ENCODE measurements at places on chromosomes 12 and 14.

GRCh38 chr14:21066882-21067502 lies 3.1 kb upstream of the ARHGEF40 start:
- no peak for DNase-seq

DNA sequence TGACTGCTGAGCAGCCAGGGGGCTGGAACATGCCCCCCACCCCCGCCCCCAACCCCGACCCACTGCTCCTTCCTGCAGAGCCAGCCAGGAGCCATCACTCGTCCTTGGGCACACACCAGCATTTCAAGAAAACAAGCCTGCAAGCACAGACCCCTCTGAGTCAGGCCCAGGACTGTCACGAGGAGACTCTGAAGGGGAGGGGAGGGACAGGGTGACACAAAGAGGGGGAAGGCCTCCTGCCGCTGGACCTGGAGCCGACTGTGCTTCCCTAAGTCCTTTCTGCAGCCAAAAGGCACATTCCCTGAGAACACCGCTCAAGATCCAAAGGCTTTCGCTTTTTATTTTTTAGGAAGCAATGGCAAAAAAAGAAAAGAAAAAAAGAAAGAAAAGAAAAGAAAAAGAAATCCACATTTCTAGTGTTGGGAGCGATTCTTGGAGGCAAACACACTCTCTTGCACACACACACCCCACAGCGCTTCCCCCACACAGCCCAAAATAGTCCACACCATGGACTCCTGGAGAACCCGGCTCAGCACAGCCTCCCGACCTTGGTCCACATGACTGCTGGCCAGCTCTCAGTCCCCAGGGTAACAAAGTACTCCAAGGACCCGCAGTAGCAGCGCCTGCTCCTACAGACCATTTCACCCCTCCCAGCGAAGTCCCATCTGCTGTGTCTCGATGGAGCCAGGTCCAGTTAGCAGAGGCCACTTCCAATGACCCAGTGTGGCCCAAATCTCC lies 101.7 kb downstream of the DPF3 start:
- no peak for DNase-seq

DNA sequence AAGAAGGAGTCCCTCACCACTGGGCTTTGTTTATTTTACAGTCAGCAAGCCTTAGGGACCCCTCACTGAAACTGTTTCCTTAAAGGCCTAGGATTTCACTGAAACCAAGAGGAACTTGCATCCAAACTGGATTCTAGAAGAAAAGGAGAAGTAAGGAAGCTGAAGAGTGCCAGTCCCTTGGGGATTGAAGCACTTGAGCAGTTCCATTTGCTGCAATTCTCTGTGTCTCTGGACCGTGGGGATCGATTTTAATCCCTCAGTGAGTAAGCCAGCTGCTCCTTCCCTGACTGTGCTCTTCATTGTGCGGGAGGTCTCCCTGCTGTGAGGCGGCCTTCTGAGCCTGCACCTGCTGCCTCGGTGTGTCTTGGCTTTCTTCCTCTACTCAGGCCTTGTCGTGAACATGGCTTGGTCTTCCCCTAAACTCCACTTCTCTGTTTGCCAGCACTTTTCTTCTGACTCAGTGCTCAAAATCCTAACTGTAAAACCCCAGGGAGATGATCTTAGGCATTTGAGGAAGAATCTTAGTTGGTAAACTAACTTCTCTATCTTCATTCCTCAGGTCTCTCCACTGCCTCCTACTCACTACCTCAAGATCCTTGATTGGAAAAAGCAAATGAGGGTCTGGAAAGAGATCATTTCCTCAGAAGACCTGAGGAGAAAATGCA lies 132.6 kb downstream of the SLC38A6 start:
- no peak for DNase-seq

- peak; percentile 47 for DNase-seq
Measured at GRCh38 chr14:58166005-58166983, 14.3 kb upstream of the ARMH4 start.

- DNase-seq, result no peak
Measured at GRCh38 chr12:95701275-95701674, 89.3 kb downstream of the NTN4 start.

DNA sequence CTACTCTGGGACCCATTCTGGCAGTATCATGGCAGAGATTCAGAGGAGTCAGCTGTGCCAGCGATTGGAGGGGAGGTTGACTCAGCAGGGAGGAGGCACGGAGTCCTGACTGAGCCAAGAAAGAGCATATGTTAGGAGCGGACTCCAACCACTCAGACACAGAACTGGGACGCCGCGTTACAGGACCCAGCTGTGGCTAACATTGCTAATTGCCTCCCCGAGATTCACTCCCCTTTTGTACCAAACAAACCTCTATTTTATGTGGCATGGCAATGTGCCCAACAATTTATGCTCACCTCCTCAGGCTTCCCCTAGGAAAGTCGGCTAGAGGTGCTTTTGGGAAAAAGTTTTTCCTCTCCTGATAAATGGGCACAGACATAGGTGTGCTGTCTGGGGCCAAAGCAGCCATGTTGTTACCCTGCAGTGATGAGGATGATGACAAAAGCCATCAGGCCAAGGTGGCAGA lies 15.2 kb upstream of the CLIP1 start:
- no peak for DNase-seq

All from activated CD4-positive, CD25-positive, alpha-beta regulatory T cell treated with anti-CD3 and anti-CD28 coated beads, Interleukin-2, amount 50 U/mL, for 16 hours (primary cell).